Renal cortex interstitium (tissue), 15 donors: ENCODE measurements at places on chromosomes 6 and 20.

GRCh38 chr20:48722737-48723191 lies 105.0 kb downstream of the PREX1 start:
- DNase-seq = no peak

DNA sequence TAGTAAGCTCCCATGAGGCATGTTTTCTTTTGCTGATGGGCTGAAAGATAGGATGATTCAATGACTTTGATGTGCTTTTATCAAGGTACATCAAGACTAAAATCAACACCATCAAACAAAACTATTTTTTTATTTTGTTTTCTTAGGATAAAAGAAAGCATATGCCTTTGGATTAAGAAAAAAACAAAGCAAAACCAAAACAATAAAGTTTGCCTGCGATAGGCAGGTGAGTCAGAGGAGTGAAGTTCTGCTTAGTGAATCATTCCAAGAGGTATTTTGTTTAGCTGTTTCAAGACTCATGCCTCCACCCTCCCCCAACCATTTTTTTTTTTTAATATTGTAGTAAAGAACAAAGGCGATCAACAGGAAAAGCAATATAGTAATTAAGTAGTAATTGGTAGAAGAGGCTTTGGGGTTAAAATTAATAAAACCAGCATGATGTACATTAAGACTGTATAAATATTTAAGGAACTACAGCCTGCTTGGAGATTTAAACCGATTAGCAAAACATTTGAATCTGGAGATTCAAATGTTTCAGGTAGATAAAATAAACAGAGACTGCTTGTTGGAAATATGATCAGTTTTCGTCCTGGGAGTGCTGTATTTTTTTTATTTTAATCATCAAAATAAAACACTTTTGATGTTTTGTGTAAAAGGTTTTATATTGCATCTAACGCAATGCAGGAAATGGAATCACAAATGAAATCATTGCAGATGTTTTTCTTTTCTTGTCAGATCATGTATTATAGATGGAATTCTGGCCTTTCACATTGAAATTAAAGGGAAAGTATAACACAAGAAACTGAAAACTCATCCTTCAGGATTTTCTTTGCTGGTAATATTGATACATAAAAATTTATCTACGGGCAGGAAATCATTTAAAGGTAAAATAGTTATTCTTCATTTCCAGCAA lies 482.3 kb upstream of the MANEA start:
- DNase-seq = peak; percentile 2

- no peak for DNase-seq
Observed at GRCh38 chr6:14795451-14795850, 450.4 kb upstream of the JARID2 start.

- DNase-seq = no peak
Observed at GRCh38 chr6:7672066-7673062, 53.5 kb upstream of the BMP6 start.

DNA sequence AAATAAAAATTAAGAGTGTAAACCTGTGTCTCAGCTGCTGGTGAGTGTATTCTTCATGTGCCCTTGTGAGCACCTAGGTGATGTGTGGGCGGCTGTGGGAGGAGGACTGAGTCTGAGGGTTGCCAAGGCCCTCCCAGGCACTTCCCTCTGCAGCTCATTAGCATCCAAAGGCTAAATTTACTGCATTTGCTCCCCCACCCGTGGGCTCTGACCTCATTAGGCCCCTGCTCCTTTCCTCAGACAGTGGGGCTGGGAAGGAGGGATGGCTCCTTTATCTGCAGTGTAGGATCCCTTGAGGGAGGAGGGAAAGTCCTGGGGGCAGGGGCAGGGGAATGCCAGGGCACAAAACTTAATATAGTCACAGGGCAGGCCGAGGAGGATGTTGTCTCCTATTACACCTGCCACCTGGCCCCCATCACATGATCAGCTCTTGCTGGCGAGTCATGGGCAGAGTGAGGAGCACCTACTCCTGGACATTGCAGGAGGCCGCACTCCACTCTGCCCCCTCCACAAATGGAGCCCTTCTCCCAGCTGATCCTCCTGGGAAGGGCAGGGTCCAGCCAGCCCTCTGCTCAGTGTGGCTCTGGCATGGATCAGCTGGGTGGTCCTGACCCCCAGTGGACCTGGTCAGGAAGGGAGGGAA lies 133.2 kb downstream of the MRPL14 start:
- no peak for DNase-seq

DNA sequence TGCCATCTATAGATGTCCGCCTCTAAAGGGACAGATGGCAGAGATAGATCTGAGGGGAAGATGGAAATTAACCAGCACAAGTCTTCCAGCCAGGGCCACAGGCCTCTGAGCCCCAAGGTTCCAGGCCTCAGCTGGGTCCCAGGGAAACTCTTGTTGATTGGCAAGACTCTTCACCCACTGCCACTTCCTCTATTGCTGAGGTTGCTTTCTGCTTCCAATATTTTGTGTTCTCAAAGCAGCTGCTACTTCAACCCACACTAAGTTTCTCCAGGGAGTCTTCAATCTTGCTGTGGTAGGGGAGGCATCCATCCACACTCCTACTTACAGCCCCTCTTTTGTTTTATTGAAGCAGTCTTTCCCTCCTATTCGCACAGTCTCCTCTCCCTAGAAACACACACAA lies 36.4 kb upstream of the SASH1 start:
- DNase-seq = no peak

- no peak for DNase-seq
Observed at GRCh38 chr6:7200598-7201443, 93.1 kb downstream of the RREB1 start.

GRCh38 chr6:42392833-42393232 lies 58.9 kb downstream of the TRERF1 start:
- no peak for DNase-seq

GRCh38 chr6:11675601-11676000 lies 103.0 kb downstream of the ADTRP start:
- DNase-seq = no peak

DNA sequence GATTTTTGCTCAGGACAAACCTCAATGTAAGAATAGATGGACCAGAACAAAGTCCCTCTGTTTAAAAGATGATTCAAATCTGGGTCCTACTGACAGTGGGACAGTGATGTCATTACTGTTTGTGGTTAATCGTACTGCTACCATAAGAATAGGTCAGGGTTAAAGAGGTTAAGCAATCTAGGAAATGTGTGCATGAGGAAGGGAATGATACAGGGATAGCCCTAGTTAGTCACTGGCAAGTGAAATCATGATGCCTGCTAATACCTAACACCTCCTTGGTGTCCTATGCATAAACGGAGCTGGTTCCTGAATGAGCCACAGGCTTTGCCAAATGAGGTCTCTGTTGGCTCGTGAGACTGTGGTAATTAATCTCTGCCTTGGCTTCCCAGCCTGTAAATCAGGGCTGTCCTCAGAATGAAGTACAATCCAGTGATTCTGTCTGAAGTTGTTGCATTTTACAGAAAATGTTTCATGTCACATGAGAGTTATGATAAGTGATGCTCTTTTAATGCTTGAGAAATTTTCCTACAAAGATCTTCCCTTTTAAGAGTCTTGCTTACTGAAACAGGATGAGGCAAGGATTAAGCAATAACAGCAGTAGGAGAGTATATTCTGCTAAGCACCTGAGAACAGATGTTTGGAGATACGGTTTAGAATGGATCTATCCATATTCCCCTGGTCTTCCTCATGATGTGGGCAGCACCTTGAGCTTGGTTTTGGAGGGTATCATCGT lies 3.8 kb downstream of the MEP1A start:
- DNase-seq = no peak

- no peak for DNase-seq
Observed at GRCh38 chr20:12358655-12359009, 440.9 kb downstream of the BTBD3 start.
